ENCODE measurements at places on chromosomes 5 and 9. TPM values are rescaled to one million over a fixed set of nuclear protein-coding genes. Genes with fewer than 3 reads are reported as not detected.

The CDC20B gene
- 0.02 TPM for total RNA-seq

The CCNI2 gene
- not detected for total RNA-seq

The CARD9 gene
- total RNA-seq, result 8.8 TPM

The GCNT4 gene
- total RNA-seq, result 0.05 TPM

The HABP4 gene
- 14.8 TPM for total RNA-seq

The HMMR gene
- total RNA-seq, result 74.1 TPM

The PGM5 gene
- total RNA-seq, result 113 TPM

The SOHLH1 gene
- 2.4 TPM for total RNA-seq

The SLC34A3 gene
- total RNA-seq, result not detected

The OLFM1 gene
- total RNA-seq, result not detected

The ANGPTL2 gene
- 21.3 TPM for total RNA-seq

- no peak for DNase-seq
Observed at GRCh38 chr9:4321554-4321953, 21.7 kb upstream of the GLIS3 start.

- DNase-seq, result no peak
Observed at GRCh38 chr9:71895117-71895516, 15.9 kb downstream of the ABHD17B start.

- no peak for DNase-seq
Observed at GRCh38 chr9:108395421-108395820, 460.4 kb downstream of the ACTL7B start.

- no peak for DNase-seq
Observed at GRCh38 chr5:172575816-172576545, 65.1 kb upstream of the NEURL1B start.

DNA sequence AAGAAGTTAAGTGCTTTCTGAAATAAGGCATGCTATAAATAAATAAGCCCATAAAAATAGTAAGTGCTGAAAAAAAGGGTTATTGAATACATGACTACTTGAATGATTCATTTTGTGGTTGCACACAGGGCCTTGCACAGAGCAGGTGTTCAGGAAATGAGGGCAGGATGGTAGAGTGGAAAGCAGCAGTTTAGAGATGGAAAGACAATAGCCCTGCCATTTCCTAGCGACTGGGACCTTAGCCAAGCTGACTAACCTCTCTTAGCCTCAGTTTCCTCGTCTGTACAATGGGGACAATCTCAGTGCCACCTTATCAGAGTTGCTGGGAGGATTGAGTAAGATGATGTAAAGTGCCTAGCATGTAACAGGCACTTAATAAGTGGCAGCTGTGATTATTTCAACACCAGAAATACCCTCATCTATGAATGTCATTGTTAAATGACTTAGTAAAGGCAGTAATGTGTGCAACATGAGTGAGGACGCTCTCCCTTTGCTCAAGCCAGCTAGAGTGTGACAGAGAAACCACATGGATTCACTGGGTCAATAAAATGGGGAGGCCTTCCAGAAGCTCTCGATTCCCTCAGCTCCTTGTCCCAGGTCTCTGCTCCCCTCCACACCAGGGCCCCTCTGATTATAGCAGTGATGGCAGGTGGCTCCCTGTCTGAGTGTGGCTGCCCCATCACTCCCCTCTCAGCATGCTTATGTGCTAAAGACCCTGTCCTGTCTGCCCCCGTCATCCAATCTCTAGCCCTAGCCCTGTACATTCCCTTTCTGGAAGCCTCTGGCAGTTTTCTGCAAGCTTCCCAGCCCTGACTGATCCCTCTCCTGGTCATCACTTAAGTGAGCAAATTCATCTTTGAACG is 16.0 kb upstream of the PHF19 start:
- DNase-seq, result peak; percentile 81

DNA sequence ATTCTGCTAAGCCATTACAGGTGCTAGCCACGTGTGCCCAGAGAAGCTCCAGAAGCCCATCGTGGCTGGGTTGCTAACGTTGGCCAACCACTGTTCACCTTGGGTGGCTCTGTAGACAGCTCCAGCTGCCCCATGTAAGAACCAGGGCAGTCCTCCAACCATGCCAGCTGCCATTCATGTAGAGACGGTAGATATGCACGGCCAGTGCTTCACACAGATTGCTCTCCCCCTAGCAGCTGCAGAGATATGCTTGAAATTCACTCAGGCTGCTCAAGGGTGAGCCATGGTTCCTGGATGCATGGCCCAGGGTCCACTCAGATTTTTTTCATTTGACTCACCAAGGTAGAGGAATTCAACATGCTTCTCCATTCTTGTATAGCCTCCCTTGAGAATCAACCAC is 31.0 kb downstream of the GADD45G start:
- peak; percentile 59 for DNase-seq

DNA sequence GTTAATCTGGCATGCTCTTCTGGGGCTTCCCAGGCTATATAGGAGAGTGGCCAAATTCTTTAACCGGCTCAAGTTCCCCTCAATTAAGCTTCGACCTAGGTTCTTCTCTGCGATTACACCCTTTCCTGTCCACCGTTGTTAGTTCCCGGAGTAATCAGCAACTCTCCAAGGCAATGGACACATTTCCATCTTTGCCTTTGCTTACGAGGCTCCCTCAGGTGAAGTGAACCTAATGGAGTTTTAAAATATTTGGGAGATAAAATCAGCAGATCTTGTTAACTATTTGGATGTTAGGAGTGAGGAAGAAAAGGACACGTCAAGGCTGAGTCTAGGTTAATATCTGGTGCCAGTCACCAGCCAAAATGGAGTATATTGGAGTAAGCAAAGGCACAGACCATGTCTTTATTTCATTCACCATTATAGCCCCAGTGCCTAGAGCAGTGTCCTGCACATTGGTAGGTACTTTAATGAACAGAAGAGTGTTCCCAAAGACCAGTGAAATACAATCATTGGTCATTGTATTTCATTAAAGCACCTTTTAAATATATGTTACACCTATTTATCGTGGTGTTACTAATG is 515 bp downstream of the UTP15 start:
- no peak for DNase-seq

DNA sequence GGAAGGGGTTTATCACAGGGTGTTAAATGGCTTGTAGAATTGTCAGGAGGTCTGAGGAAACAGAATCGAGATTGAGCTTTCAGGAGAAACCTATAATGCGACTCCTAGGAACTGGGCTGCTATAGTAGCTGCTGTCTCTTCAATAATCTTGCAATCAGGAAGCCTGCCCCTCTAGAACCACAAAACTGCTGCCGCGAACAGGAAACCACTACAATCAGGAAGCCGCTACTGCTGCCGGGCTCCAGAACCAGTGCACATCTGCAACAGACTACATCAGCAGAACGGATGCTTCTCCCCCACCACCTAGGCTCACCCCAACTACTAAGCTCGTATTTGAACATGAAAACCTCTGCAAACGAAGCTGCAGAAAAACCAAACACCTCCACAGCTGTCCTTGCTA is 31.6 kb downstream of the TNFSF8 start:
- no peak for DNase-seq

- no peak for DNase-seq
Observed at GRCh38 chr9:89916001-89916597, 311.3 kb downstream of the GADD45G start.

DNA sequence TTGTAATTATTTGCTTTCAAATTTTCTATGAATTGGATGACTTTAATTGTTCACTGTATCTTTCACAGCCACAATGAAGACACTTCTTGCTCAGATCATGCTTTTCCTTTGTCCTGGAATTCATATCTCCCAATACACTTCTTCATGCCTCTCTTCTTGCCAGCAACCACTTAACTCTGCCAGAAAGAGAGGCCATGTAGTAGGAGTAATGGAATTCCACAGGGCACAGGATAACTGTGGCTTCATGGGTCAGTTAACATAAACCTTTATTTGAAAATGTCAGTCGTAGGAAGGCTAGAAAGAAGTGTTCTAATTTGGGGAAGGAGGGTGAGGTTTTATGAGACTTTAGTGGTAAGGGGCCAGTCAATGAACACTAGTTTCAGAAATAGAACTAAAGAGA is 190.3 kb downstream of the TMEM167A start:
- no peak for DNase-seq

DNA sequence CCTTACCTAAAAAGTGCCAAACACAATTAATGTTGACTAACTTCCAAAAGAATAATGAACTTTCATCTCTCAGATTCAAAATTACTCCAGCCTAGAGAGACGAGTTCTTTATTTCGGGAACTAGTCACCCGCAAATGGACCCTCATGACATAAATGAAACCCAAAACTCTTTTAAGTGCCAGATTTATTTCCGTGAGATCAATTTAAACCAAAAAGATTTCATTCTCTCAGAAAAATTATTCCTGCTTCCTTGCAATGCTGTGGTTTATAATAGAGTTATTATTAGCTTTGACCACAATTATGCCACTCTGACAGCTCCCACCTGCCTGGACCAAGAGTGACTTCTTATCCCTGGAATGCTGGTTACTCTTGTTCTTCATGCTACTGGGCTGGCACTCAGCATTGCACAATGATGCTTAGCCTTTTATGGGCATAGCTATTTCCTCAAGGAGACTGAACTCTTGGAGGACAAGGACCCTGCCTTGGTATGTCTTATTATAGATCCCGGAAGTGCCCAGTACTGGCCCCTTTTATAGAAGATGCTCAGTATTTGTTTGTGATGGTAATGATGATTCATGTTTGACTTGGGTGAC is 183.5 kb downstream of the SNX18 start:
- peak; percentile 79 for DNase-seq
